Fibroblast of mammary gland (primary cell): ENCODE measurements at places on chromosomes 16 and 17.

- DNase-seq = no peak
Observed at GRCh38 chr17:46730679-46731078, 87.8 kb downstream of the WNT3 start.

DNA sequence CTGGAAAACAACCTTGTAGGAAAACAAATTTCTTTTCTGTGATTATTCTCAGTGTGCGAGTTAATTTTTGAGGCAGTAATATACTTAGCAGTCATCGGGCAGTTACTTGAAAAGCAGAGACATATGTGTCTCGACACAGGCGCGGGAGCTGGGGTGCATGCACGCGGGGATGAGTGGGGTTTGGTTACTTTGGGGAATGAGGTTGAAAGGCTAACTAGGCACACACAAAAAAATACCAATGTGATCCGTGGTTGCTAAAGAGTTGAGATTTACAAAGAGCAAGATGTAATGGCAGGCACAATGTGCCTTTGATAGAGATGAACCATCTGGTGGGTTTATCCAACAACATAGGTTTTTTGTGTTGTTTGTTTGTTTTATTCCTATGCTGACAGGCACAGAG is 703.8 kb upstream of the EEF2KMT start:
- no peak for DNase-seq

DNA sequence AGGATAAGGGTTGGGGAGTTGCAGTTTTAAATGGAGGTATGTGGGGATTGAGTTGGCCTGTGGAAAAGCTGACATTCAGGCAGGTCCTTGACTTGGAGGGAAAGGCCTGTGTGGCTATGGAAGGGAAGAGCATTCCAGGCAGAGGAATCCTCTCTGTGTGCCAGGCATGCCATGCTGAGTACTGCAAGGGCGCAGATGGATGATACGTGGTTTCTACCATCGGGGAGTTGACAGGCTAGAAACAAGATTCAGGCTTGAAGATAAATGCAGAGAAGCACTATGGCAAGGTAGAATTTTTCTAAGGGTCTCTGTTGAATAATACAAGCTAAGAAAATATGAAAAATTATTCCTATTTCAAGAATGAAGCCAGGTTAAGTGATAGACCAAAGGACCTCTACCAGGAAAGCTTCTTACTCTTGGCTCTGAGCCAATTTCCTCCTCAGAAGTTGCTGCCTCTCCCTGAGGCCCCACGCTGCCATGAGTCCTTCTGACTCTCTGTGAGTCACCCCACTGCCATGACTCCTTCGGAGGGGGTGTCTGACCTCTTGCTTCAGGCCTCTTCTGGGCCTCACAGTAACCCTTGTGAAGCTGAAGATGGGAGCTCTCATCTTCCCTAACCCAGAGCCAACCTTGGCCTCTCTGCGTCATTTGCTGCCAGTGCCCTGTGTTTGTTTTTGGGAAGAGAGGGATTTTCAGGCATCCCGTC is 75.8 kb downstream of the WNT3 start:
- peak; percentile 96 for DNase-seq

GRCh38 chr17:74080656-74081582 is 122.6 kb upstream of the RPL38 start:
- DNase-seq = no peak

DNA sequence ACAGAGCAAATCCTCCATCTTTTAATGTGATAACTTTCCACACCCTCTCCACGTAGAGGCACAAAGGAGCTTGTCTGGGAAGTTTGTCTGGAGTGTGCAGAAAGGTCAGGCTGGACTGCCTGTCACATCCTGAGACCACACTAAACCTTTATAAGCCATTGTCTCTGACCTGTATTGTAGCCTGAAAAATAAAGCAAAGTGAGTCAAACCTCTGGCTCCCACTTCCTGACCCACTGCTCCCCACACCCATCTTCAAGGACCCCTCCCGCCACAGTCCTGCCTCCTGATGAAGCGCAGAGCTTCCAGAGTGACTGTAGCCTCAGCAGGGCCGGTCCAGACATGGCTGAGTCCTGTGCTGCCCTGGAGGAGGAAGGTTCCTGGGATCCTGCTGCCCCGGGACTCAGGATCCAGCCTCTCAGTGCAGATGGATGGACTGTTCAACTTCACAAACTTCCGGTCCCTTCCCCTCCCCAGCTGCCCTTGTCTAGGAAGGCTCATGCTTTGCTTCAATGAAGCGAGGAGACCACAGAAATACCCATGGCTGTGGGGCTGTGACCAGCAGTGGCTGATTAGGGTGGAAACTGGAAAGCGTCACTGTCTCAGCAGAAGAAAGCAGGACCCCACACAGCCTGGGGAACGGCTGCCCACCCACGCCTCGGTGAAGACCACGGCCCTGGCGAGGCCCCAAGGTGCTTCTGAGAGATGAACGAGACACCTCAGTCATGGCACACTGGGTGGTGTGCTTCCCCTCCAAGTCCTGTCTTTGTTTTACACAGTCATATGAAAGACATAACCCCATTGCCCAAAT is 30.9 kb upstream of the CLEC18B start:
- DNase-seq = no peak

DNA sequence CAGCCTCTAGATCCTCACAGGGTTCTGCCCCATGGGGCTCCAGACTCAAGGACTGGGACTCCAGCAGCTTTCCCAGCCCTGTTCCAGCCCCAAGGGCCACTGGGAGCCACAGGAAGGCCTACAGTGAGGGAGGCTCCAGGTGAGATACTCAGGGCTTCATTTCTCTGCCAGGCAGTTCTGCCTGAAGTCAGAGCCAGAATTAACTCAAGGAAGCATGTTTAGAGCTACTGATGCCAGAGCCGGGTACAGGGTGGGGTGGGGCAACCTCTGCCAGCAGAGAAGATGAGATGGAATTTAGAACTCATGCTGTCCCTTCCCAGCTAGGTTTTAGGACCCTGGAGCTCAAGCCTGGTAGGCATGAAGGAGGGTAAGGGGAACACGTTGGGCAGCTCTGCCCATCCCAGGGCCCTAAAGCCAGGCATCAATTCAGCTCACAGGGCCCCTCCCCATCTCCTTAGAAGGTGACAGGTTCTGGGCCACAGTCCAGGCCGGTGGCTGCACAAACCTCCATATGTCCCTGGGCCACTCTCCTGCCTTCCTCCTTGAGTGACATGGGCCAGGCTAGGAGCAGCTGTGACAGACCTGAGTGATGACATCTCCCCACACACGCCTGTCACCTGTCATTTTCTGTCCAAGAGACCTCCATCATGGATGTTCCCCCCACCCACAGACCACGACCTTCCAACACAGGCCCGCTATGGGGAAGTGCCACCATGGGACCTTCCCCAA is 24.5 kb upstream of the SPPL2C start:
- DNase-seq = no peak

DNA sequence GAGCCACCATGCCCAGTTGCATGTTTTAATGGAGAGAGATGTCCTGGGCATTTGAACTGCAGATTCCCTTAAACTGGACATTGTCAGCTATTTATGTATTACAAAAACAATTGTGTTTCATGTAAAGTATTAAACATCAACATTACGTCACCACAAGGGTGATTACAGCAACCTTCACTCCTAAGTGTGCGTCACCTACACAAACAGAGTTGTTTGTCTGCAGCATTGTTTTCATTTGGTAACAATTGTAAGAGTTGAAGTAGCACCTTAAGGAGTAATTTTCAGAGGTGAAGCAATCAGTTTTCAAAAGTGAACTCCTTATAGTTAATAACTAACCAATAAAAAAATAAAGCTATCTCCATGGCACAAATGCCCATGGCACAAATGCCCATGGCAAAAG is 271.4 kb downstream of the IRX3 start:
- no peak for DNase-seq
